Omental fat pad (tissue), 4 donors: ENCODE measurements at places on chromosomes 12 and 14. TPM values are rescaled to one million over a fixed set of nuclear protein-coding genes. Genes with fewer than 3 reads are reported as not detected.

- DNase-seq = no peak
Measured at GRCh38 chr12:131529196-131530040, 181.5 kb upstream of the SFSWAP start.

Gene ANO2
- 95.0 TPM for total RNA-seq

DNA sequence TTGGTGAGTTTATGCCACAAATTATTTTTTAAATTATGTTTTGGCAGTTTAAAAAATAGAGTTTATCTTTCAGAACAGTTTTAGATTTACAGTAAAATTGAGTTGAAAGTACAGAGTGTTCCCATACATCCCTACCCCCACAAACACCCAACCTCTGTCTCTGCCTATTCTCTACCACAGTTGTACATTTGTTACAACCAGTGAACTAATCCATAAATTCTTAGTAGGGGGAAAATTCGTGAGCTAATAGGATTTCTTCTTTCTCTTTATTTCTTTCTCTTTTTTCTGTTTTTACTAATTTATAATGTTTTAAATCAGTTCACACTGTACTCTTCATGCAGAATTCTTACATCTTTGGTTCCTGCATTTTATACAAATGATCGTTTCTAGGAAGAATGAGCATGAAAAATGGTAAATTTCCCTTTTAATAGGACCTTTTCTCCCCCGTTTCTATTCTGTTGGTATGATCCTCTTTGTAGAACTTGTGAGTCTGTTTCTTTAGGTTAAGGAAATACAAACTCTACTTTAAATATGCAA is 56.7 kb downstream of the MIPOL1 start:
- no peak for DNase-seq

DNA sequence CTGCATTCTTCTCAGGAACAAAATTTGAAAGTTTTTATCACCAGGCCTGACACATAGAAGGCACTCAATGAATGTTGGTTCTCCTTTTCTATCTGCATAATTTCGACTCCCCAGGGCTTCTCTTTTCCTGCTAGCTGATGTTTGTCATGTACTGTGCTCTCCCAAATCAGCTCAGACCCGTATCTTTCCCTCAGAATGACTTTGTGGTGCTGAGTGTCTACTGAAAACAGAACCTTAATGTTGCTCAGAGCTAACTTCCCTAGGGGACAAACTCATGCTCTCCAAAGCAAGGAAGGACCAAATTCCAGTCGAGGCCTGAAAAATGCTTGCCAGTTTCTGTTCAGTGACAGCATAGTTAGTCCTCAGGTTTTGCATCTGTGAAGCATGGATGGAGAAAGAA is 1.9 kb downstream of the ARHGDIB start:
- DNase-seq = no peak

- DNase-seq = no peak
Measured at GRCh38 chr12:107912421-107913004, 138.0 kb downstream of the ASCL4 start.

DNA sequence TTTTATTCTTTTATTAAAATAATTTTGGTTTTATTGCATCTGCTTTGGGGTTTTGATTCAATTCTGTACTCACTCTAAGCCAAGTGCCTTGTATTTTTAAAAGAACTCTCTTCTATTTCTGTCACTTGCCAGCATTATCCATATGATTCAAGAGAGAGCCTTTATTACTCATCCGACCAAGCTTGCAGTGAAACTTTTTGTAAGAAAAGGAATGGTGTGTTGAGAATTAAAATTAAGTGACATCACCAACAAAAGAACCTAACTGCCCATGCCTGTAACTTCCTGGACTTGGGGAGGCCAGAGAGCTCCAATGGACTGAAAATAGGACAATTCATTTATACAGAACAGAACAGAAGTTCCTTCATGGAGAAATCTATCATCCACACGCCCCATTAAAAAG is 52.1 kb downstream of the GALNT4 start:
- DNase-seq = no peak

- DNase-seq = no peak
Measured at GRCh38 chr12:124279846-124280360, 15.0 kb upstream of the RFLNA start.

- no peak for DNase-seq
Measured at GRCh38 chr12:49232940-49233841, 31.7 kb upstream of the TUBA1C start.

DNA sequence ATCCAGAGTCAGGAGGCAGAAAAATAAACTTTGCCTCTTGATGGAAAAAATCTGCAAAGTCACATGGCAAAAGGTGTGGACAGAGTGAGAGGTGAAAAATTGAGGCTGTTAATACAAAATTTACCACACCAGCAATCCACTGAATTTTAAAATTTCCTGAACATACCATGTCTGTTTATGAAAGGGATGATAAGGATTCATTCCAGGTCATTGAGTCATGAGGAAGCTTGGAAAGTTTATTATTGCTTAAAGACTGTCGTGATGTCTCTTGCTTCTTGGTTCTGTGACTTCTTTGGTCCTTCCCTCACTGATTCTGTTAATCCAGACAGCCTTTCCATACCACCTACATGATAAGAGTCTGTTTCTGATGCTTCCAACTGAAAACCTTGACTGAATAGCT is 73.2 kb downstream of the TTC6 start:
- no peak for DNase-seq

Gene CHGA
- not detected for total RNA-seq

GRCh38 chr12:95721320-95721719 is 69.2 kb downstream of the NTN4 start:
- DNase-seq = no peak

Gene GDF11
- total RNA-seq = 2.6 TPM

Gene DIO2
- total RNA-seq = 3.5 TPM

Gene TMEM30B
- 1.9 TPM for total RNA-seq

DNA sequence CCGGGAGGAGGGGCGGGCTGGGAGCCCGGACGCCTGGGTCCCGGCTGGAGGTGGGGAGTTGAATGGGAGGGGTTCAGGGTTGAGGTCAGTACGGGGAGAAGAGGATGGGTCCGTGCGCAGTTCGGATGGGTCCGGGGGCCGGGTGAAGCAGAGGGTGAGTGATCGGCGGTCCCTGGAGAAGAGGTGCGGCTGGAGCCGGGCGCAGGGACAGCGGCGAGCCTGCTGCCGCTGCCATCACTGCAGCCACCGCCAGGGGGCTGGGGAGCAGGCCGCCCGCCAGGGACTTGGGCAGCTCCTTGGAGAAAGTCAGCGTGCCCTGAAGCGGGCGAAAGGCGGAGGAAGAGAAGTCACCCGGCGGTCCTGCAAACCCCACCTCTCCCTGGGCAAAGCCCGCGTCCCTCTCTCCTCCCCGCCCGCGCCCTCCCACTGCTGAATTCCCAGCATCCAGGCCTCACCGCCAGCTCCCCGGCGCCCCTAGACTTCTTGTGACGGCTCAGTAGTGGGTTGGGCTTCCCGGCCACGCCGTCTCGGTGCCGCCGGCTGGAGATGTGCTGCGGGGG is 6.0 kb upstream of the GPR84 start:
- no peak for DNase-seq

Gene SLCO1B1
- total RNA-seq = not detected
